ENCODE measurements at places on chromosomes 6 and 20.

GRCh38 chr6:167851370-167851952, 24.8 kb downstream of the AFDN start:
- DNase-seq = no peak

GRCh38 chr20:61307686-61308476, 55.8 kb downstream of the CDH4 start:
- DNase-seq = no peak

- no peak for DNase-seq
These were observed 417 bp downstream of the PRRT1 start for GRCh38 chr6:32151181-32151862.

DNA sequence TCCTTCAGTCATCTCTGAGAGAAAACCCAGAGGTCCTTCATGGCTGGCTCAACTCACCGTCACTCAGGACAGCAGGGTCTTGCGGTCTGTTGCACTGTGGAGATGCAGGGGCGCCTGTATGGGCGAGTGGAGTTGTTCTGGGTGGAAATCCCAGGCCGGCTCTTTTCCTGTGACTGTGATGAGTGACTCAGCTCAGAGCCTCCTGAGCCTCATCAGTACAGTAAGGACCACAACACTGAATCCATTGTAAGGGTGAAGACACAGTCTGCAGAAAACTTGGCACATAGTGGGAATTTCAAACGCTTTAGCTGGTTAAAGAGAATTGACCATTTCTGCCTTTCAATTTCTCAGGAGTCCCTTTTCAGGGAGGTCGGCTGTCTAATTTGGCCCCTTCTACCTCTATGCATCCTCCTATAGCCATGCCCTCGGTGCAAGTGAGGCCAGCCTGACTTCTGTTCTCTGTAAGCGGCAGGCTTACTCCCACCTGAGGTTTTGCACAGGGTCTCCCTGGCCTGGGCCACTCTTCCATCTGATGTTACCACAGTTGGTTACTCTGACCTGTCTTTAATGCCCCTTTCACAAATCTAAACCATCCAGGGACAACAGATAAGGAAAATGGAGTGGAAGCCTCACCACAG, 35.5 kb upstream of the TBXT start:
- DNase-seq = no peak

- DNase-seq = no peak
These were observed 75.1 kb downstream of the SLX4IP start for GRCh38 chr20:10510216-10510615.

GRCh38 chr20:49961413-49961812, 21.4 kb upstream of the SNAI1 start:
- DNase-seq = no peak

GRCh38 chr6:113104541-113104940, 752.6 kb upstream of the MARCKS start:
- peak; percentile 30 for DNase-seq

GRCh38 chr6:154239392-154239791, 117.2 kb downstream of the IPCEF1 start:
- DNase-seq = no peak

DNA sequence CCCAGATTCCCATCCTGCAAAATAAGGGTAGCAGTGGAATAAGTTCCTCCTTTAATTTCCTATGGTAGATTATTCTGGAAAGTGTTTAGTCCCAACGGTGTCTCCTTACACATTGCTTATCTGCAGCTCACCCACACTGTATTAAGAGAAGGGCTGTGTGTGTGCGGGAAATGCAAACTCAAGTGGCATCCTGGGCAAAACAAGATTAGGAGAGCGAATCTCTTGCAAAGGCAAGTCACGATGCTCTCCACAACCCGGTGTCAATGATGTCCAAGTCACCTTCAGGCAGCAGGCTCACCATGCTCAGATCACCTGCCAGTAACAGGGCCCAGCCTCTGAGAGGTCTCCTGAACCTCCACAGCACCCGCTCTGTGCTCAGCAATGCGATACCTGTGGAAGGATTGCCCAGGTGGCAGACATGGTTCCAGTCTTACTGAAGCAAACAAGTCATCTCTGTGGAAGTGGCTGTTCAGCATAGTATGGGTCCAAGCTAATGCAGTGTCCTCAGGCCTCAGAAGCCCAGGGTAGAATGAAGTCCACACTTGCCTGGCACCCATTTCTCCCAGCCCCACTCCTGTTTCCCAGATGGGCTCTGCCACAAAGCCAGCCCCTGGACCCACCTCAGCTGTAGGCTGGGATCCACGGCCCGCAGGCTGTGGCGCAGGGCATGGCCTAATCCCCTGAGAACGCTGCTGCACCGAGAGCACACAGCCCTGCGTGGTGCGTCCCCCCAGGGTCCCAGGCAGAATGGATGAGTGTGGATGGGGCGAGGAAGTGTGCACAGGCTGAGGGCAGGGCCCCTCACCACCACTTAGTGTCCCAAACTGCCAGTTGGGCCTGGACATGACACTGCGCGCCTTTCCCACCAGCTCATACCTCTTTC, 101.2 kb downstream of the PXDC1 start:
- no peak for DNase-seq

DNA sequence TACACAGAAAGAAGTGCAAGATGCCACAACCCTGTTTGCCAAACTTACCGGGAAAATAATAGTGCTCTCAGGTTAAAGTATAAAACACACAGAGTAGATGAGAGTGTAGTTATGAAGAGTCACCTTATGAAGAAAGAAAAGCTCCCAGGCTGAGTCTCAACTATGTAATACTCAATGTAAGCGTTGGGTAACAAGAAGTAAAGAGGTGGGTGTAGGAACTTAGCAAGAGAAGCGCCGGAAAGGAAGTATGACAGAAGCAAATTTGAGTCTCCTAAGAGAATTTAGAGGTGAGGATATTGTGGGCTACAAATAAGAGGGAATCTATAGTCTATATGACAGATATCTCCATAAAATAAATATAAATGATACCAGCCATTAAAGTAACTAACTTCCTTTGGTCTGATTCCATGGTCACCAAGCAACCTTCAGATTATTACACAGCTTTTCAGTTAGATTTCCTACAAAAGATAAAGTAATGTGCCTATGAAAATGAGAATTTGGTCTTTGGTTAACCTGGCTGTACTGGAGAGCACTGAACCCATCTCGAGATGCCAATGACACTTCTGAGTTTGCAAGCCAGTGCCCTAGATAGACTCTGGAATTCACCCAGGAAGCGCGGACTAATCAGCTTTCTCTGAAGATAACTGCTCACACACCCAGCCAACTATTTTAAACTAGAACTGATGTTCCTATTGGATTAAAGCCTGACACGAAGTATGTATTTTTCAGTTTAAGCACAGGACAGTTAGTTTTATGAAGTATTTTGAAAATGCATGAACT, 1.8 kb downstream of the TUBE1 start:
- DNase-seq = no peak

GRCh38 chr6:144528743-144529425, 243.7 kb downstream of the UTRN start:
- DNase-seq = peak; percentile 50

GRCh38 chr6:119347466-119348095, 2.0 kb downstream of the MAN1A1 start:
- DNase-seq = no peak

DNA sequence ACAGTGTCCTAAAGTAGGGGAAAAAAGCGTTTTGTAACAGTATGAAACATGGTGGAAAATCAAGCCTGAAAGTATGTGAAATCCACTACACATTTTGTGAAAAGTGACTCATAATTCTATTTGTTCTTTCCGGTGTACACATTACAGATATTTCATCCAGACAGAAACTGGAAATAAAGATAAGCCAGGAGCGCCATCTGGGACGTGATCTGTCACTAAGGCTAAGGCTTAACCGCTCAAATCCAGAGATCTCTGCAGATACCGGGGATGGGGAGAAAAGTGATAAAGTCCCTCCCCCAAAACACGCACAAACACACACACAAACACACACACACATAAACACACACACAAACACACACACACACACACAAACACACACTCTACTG, 26.6 kb upstream of the SRSF6 start:
- no peak for DNase-seq

- DNase-seq = no peak
These were observed 34.3 kb upstream of the QKI start for GRCh38 chr6:163380216-163380615.
